ENCODE measurements at places on chromosomes 3 and 15.

DNA sequence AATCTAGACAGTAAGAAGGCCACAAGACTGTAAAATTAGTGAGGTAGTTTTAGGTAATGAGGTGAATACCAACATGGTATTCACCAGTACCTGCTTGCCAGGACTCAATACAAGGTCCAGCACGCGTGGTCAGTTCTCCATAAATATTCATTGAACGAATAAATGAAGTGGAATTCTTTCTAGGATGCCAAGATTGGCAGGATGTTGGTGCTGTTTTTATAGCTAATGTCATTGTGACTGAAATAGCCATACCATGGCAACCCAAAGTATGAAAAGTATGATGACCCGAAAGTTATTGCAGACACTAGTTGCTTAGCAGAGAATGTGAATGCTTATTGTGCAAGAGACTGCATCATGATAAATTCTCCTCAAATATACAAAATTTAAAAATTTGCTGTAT lies 307.2 kb downstream of the KCNH8 start:
- DNase-seq, result no peak

GRCh38 chr15:57827971-57828370 lies 121.5 kb downstream of the POLR2M start:
- no peak for DNase-seq

DNA sequence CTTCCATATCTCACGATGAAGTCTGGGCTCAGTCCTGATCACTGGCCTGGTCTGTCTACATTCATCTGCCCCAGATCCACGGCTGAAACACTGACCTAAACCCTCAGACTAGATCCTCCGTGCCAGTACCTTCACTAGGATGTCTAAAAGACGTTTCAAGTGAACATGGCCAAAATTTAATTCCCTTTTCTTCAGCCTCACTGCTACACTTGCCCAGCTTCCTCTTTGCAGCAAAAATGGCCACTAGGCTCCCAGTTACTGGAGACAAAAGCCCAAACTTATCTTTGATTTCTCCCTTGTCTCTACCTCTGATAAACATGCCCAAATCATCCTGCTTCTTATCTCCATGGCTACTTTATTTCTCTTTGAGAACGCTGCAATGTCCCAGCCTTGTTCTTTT lies 1.7 kb downstream of the RASSF1 start:
- no peak for DNase-seq

GRCh38 chr3:19539518-19540392 lies 391.4 kb downstream of the KCNH8 start:
- DNase-seq, result no peak

- DNase-seq, result no peak
Observed at GRCh38 chr15:93913310-93913709, 318.1 kb upstream of the MCTP2 start.

DNA sequence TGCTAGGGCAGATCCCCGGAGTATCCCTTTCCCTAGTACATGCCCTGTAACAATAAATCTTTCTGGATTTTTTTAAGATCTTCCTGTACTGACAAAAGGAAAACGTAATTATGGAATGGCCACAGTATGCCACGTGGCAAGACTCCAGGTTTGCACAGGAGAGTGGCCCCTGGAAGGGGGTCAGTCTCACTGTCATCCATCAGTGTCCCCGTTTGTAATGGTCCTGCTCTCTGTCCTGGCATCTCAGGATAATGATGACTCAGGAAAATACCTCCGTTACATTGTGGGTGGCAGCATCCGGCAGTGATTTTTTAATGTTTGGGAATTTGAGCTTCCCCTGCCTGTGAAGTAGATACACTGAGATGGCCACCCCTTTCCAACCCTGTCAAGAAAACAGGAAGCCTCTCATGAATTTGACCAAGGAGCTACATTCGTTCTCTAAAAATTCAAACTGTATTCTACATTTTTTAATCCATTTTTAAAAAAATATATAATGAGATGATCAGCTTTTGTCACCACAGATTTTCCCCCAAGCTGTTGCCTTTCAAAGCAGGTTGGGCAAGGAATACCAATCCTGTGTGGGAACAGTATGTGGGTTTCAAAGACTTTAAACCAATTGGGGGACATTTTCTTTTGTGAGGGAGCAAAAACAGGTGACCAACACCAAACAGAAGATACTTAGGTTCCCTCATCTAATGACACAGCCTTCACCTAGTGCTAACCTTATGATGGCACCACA lies 110.4 kb downstream of the C3orf70 start:
- no peak for DNase-seq

GRCh38 chr3:32667072-32667582 lies 17.9 kb upstream of the CNOT10 start:
- no peak for DNase-seq

DNA sequence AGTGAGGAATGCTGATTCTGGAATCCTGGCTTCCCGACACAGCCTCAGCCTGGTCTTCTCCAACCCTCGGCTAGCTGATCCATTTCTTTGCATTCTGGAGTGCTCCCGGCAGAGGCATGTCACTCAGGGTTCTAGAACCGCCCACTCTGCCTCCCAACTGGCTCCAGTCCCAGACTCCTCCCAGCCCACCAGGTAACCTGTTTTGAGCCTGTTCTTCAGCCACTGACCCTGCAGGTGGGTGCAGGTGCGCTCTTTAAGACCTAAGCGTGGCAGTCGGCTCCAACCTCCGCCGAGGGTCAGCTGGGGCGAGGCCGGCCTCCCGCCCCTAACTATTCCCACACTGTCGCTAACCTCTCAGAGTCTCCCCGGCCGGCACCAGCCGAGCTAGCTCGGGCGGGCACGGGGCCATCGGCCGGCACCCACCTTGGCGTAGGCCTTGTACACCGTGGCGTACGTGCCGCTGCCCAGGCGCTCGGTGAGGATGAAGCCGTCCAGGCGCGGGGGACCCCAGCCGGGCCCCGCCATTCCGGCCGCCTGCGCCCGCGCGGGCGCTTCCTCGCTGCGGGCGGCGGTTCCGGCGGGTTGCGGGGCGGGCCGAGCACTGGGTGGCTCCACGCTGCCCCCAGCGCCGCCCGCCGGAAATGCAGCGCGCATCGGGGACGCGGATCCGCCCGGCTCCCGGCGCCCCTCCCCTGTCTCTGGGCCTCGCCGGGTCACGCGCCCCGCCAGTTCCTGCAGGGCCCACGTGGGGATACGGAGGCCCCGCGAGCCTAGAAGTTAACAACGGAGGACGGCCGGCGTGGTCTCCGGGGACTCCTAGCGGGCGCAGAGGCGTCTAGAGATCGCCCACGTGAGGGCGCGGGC lies at the start of gene ULK3:
TSS of gene ULK3 (minus strand) at position 576 of the 864 bp plus-strand sequence. CDS start at position 525, 51 bp downstream.
- DNase-seq, result peak; percentile 97

DNA sequence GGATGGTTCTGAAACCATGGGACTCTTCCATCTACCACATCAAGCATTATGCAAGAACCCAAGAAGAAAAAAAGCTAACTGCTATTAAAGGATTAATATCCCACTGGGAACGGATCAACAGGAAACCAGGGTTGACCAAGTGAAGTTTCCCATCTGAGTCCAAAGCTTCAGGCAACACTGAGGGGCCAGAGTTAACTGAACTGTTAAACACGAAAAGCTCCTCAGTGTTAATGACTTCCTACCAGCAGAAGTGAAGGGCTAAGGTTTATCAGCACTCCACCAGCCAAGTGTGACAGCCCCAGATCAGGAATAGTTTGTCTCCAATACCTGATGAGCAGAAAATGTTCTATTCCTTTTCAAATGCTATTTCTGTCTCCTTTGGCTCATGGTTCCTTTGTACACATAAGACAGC lies 36.7 kb downstream of the PTPN9 start:
- no peak for DNase-seq

- DNase-seq, result peak; percentile 50
Observed at GRCh38 chr3:47661121-47661752, 82.6 kb upstream of the CSPG5 start.

DNA sequence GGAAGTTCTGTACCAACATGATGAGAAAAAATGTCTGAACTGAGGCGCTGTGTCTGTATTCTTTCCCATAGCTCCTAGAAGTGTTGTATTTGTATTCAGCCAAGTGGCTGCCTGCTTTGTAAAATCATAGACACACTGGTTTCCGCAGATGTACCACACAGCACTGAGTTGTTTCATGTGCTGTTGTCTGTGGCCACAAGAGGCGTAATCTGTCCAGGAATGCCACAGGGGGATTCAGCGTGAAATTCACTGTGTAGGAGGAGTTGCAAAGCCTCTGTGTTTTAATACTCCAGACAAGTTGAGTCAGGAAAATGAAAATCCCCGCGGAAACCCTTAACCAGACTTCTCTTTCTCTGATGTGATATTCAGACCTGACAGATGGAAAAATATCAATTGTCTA lies 462.2 kb downstream of the NSUN3 start:
- DNase-seq, result peak; percentile 2

GRCh38 chr3:61673651-61674050 lies 112.3 kb downstream of the PTPRG start:
- no peak for DNase-seq

DNA sequence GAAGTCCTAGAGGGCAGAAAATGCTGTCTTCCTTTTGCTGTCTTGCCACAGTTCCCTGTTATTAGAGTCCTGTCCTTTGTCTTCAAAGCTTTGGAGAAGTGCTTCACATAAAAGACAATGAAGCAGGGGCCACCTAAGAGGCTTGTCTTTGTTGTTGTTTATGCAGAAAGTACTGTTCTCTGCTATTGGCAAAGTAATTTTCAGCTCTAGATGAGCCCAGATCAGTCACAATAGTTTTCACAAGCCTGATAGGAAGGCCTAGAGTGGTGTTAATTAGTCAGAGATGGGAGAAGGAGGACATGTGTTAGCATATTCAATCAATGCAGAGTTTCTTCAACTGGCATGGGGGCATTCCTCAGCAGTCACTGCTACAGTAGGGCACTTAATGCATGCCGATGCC lies 300.0 kb downstream of the PTPRG start:
- DNase-seq, result no peak

DNA sequence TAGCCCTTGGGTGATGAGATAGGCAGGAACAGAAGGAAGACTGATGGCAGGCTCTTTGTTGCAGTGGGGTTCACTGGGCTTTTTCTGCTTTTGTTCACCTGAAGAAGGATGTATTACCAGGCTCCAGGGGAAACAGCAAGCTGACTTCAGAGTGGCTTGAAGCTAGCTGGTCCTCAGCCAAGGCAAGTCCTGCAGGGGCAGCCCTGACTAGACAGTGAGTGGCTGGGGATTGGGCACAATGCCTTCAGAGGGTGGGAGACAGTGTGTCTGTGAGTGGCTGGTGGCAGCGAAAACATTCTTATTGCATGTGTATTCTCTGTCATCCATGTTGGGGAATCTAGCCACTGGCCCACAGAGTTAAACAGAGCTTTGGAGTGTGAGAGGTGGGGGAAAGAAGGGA lies 2.3 kb upstream of the TEX264 start:
- no peak for DNase-seq
